ENCODE measurements at places on chromosomes 4 and X. TPM values are rescaled to one million over a fixed set of nuclear protein-coding genes. Genes with fewer than 3 reads are reported as not detected.

CLDN22 gene
- total RNA-seq: not detected

TSR2 gene
- 37.7 TPM for total RNA-seq

JCHAIN gene
- 6.5 TPM for total RNA-seq

DNA sequence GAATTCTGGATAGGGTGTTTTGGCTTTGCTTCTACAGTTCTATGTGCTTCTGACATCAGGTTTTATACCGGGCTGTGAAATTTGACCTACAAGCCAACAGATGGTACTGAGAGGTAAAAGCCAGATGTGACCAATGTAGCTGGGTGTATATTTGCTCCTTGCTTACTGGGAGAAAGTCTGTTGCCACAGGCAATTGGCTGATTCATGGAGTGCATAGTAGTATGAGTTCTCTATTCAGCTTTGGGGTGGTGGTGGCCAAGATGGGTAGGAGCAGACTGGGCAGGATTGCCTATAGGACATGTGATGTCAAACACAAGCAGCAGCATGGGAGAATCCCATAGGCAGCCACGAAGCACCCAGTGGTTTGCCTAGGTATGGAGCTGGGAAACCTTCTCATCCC lies 1827.0 kb downstream of the C4orf33 start:
- no peak for DNase-seq

DNA sequence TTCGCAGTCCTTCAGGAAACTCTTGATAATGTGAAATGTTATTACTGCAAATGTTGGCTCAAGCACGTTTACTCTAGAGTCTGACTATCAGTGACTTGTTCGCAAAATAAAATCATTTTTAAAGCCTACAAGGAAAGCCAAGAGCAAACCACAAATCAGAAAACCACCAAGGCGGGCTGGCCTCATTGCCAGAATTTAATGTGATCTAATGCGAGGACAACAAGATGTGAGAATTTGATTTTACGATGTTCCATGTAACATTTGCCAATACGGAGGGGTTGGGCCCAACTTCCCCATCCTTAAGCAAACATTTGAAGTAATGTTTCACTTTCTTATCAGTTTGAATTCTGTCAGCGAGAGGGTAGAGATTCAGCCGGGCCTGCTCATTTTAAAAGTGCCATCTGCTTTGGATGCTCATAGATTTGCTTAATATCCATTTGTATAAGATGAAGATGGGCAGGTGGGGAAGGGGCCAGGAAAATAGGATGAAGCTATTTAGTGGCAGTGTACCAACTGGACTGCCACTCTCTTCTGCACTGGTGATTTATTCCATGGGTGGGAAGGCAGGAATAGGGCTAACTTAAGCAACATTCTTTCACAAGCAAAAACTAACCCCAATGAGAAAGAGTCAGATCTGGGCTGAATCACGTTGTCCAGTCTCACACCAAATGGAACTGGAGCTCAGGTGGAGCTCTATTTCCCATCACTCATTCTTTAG lies 225.3 kb downstream of the ANAPC10 start:
- DNase-seq: no peak

DNA sequence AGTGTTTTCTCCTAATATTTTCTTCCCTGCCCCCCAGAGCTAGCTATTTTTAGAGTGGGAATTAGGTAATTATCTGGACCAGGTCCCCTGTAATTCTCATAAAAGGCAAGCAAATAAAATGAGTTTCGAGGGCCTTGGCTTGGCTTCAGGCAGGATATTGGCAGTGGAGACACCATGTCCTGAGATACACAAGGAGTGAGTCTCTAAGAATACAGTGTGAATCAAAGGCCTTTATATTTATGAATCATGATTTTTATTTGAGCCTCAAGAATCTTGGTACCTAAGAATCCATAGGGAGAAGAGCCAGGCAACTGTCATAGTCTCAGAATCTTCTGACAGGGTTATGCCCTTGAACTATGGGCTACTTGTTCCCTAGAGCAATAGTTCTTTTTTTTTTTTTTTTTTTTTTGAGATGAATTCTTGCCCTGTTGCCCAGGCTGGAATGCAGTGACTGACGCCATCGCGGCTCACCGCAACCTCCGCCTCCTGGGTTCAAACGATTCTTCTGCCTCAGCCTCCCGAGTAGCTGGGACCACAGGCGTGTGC lies 205.4 kb downstream of the LDB2 start:
- DNase-seq: no peak

DNA sequence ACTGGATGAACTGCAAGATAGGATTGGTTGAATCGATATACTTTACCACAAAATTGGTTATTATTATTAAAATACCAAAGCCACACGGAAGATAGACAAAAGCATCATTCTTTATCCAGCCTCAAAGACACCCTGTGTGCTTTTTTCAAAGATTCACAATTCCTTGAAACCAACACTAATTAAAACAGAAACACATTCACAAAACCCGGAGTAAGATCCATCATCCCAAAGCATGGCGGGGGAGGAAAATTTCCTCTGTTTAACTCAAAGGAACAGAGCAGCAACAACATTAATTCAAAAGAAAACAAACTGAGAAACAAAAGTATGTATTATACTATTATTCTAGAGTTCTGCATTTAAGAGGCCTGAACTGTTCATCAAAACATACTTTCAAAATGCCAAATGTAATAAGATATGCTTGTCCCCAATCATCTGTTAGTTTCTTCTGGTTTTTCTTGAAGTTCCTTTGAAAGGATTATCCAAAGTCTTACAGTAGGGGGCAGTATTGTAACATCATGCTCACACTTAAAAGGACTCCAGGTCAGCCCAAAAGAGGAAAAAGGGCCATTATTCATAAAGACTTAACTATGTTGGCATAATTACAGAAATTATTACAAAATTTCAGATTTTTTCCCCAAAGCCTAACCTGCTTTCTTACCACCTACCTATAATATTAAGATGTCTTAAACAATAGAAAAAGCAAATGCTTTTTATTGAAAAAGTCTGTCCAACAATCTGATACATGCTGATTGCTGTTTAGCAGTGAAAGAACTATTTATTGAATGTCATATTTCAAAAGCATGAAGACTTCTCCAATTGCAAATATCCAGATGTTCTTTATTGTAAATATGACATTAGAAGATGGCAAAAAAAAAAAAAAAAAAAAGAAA lies 168.7 kb downstream of the SCFD2 start:
- no peak for DNase-seq
